ENCODE measurements at places on chromosomes 7 and 10.
A peak's percentile ranks its signal among the peaks of the same experiment; 100 is the strongest.

- DNase-seq: peak; percentile 53
These were observed 102.2 kb downstream of the RBM20 start for GRCh38 chr10:110746254-110746826.

DNA sequence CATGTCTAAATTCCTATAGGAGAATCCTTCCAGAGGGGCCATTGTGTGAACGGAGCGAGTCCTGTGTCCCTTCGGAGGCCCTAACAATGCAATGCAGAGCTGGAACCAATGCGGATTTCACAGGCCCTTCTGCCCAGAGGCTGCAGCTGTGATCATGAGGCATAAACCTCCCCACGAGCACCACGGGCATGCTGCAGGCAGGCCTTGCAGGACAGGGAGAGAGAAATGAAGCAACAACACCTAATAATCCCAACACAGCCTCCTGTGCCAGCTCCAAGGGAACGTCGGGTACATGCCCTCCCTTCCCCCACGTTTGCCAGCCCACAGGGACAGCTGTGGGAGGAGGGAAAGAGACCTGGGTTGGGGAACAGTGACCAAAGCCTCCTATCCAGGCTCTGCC, 74.4 kb downstream of the TNS3 start:
- DNase-seq: no peak

DNA sequence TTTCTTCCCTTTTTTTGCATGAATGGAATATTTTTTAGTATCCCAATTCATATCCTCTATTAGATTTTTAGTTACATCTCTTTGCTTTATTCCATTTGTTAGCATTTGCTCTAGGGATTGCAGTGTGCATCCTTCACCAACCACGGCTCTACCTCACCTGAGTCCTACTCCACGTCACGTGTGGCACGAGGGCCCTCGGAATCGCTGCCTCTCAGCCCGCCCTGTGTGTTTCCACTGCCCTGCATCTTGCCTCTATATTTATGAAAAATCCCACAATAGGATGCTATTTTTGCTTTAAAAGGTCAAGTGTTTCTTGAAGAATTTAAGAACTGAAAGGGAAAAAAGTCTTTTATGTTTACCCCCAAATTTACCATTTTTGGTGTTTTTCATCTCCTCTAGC, 41.0 kb downstream of the CFAP46 start:
- DNase-seq: no peak

DNA sequence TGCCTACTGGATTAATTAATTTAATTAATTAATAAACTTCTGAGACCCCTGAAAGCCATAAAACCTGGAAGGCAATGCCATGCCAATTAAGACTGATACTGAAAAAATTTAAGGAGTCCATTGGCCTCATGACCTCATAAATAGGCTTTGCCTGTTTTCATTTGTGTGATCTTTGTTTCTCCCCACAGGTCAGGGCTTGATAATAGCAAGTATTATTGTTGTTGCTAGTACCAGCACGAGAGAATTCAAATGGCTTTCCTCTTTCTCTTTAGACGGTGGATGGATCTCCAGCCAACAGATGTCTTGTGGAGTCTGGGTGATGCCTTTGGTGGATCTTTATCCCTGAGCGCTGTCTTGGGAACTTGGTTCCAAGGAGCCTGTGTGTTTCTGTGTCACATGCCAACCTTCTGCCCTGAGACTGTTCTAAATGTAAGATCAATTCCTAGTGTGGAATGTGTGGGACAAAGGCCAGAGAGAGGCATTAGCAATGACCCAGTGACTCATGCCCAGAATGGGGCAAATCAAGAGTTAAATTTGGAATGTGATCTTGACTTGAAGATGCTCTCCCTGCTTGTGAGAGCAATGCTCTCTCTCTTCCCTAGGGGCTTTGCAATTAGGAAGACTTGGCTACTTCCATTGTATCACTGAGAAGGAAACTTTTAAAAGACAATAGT, 17.7 kb downstream of the ACSM6 start:
- no peak for DNase-seq

DNA sequence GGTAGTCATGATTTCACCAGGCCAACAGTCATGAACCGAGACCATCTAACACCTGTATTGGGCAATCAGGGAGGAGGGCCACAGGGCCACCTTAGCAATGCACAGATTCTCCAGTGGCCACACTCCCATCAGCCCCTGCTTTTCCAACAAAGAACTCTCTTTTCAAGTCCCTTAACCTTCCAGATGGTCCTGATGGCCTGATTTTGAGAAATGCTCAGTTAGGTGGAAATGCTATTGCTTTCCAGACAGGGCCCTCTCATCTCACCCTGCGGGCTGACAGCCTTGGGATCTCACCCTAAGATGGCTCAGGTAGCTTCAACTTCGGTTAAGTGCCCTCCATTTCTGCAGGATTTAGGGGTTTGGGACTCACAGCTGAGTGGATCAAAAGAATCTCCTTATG, 131.9 kb upstream of the PRR15 start:
- no peak for DNase-seq

DNA sequence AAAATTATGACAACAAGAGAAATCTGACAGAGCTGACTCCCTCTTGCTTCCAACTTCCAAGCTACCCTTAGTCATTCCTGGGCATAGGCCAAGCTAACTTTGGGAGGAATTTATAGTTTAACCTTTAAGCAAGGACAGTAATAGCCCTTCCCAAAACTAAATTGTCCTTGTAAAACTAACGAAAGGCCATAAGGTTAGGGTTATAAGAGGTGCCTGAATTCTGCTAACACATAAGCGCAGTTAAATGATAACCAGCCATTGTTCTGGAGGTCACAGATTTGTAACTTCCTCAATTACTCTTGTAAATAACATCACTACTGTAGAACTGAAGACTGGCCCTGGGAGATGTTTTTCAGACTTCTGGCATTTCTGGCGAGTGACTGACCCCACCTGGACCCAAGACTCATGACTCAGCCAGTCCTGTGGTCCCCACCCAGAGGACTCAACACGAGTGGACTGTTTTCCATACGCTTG, 481.2 kb downstream of the KCNMA1 start:
- DNase-seq: no peak

DNA sequence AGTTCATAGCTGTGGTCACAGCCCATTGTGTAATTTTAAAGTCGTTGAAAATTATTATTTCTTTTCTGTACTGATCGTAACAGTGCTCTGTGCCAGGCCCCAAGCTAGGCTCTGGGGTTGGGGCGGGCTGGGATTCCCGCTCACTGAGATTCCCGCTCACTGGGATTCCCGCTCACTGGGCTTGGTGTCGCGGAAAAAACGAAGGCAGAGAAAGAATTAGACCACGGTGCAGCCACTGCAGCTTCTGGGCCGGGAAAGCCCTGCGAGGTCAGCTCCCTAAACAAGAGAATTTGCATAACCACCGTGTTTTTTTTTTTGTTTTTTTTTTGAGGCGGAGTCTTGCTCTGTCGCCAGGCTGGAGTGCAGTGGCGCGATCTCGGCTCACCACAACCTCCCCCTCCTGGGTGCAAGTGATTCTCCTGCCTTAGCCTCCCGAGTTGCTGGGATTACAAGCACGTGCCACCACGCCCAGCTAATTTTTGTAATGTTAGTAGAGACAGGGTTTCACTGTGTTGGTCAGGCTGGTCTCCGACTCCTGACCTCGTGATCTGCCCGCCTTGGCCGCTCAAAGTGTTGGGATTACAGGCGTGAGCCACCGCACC, 31.2 kb downstream of the FOXK1 start:
- no peak for DNase-seq

Data from NCI-H1694 (cell line).